ENCODE measurements at places on chromosomes 12 and 14.

DNA sequence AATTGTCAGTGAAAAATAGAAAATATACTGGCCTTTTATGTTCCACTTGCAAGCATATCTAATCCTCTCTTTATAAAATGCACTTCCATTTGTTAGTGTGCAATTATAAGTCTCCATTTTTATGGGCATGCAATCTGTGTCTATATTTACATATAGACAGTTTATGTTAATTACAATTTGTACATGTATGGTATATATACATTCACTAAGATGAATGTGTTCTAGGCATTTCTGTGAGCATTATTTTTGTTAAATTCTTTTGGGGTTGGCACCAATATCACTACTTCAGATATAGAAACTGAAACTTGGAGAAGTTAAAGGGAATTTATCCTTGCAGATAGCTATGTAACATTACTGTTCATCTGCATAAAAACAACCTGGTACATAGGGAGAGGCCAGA, 470.8 kb upstream of the LMO3 start:
- DNase-seq, result no peak

DNA sequence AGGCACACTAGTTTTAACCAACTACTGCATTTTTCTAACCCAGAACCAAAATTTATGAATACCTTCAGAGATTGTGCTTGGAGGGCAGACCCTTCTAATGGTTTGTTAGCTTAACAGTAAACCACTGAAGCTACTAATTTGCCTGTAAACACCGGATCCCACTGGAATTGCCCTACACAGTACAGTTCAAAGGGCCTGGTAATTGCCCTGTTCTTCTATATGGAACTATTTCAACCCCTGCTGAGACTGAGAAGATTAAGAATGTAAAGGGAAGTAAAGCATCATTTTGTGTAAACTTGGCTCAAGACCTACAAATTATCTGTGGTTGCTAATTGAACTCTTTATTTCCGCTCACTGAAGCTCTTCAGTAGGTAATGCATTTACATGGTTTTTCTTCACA, 468.1 kb downstream of the NPAS3 start:
- DNase-seq, result no peak

GRCh38 chr12:115341442-115341841, 657.5 kb upstream of the TBX3 start:
- no peak for DNase-seq

- DNase-seq, result no peak
Observed at GRCh38 chr12:60152756-60153155, 556.9 kb downstream of the SLC16A7 start.

- peak; percentile 44 for DNase-seq
Observed at GRCh38 chr14:56199095-56199981, 81.1 kb downstream of the PELI2 start.

- no peak for DNase-seq
Observed at GRCh38 chr12:115158816-115159215, 474.8 kb upstream of the TBX3 start.

Data from HEK293T (cell line).